ENCODE measurements at places on chromosomes 7 and 10. TPM values are rescaled to one million over a fixed set of nuclear protein-coding genes. Genes with fewer than 3 reads are reported as not detected.

TLL2 gene
- 0.63 TPM for total RNA-seq

CALD1 gene
- 35.4 TPM for total RNA-seq

CYP3A7 gene
- total RNA-seq = 0.31 TPM

RBP3 gene
- total RNA-seq = not detected

PRR15 gene
- total RNA-seq = not detected

AGR2 gene
- total RNA-seq = not detected

HYAL4 gene
- total RNA-seq = not detected

MMRN2 gene
- total RNA-seq = 5.9 TPM

CHRM2 gene
- 13.8 TPM for total RNA-seq

GRM8 gene
- total RNA-seq = 5.3 TPM

BET1 gene
- total RNA-seq = 20.0 TPM

TFR2 gene
- 6.6 TPM for total RNA-seq

TMEM176B gene
- total RNA-seq = not detected
